ENCODE measurements at places on chromosomes 1 and 21. TPM values are rescaled to one million over a fixed set of nuclear protein-coding genes. Genes with fewer than 3 reads are reported as not detected.

GRCh38 chr1:113095790-113096455 lies 22.9 kb downstream of the LRIG2 start:
- H3K27me3 ChIP-seq, result no peaks in the 10 kb centered on the region
- no peak overlapping the region for H3K4me3 ChIP-seq
- peaks cover 62% of the 10 kb centered on the region for H3K36me3 ChIP-seq
- H3K27ac ChIP-seq, result no peak overlapping the region
- no peaks in the 10 kb centered on the region for H3K4me1 ChIP-seq
- no peak for DNase-seq

DNA sequence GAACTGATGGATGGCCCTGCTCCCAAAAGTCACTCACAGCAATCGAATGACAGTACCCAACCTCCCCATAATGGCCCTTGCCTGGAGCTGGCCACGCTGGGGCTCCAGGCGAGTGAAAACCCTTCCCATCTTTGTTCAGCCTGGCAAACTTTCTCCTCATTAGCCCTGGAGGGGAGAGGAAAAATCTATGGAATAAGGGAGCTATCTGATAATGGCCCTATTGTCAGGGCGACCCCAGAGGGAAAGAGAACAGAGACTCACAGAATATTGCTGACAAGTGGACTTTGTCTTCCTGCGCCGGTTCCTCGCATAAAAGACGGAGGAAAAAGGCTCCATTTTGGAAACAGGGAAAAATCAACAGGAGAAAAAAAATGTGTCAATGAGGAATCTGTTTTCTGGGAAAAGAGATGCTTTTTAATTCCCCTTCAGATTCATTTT lies 13.0 kb upstream of the ARHGEF16 start:
- no peak overlapping the region for H3K4me3 ChIP-seq
- H3K4me1 ChIP-seq, result no peaks in the 10 kb centered on the region
- H3K27me3 ChIP-seq, result peaks cover 5% of the 10 kb centered on the region

DNA sequence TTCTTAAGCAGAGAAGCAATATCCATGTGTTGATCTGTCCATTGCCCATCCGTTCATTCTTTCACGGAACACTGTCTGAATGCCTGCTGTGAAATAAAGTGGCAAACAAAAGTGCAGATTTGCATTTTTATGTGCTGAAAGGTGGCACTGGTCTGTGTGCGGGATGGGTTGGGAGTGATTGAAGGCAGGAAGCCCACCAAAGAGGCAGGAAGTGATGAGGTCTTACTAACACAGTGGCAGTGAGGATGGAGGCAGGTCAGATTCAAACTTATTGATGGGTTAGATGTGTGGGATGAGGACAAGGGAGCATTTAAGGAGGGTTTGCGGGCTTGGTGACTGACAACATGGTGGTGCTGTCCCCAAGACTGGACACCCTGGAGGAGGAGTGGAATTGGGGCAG lies 8.3 kb downstream of the PTPRF start:
- H3K4me3 ChIP-seq, result no peak overlapping the region
- H3K4me1 ChIP-seq, result peaks cover 14% of the 10 kb centered on the region
- no peaks in the 10 kb centered on the region for H3K27me3 ChIP-seq

- H3K4me3 ChIP-seq, result no peak overlapping the region
- no peaks in the 10 kb centered on the region for H3K4me1 ChIP-seq
- H3K27me3 ChIP-seq, result peaks cover 4% of the 10 kb centered on the region
- no peaks in the 10 kb centered on the region for H3K36me3 ChIP-seq
- DNase-seq, result no peak
- no peak overlapping the region for H3K27ac ChIP-seq
Measured at GRCh38 chr1:33893147-33893830, 29.4 kb downstream of the HMGB4 start.

GCLM gene
- 28.9 TPM for total RNA-seq

DNA sequence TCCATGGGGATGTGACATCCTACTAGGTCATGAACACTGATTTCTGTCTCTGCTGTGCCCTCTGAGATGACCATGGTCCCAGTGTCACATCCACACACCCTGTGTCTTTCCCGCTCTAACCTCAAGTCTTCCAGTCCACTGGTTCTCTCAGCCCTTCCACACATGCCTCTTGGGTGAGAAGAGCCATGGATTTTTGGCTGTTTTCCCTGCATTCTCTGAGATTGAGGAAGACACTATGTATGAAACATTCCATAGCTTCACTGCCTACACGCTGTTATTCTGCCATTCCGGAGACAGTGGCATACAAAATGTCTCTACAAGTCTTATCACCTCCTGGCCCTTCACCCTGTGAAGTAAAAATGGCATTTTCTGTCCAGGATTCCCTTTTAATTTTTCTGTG lies 247.3 kb downstream of the BACH1 start:
- no peak overlapping the region for H3K27ac ChIP-seq
- no peak for DNase-seq
- H3K4me3 ChIP-seq, result no peak overlapping the region
- no peaks in the 10 kb centered on the region for H3K27me3 ChIP-seq
- no peaks in the 10 kb centered on the region for H3K4me1 ChIP-seq
- no peaks in the 10 kb centered on the region for H3K36me3 ChIP-seq

DNA sequence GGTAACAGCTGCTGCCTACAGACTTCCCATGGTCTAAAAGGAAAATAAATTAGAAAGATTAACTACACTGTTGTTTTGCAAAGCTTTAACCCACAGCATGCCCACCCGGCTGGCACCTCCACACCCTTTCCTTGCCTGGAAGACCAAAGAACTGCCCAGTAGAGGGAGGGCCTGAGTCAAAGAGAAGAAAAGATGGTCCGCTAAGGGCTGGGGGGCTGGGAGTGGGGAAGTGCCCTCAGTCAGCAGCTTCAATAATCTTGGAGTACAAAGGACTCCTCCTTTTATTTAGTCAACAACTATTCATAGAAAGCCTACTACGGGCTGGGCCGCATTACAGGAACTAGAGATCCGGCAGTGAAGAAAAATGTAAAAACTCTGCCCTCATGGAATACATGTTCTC lies 40.6 kb downstream of the ERI3 start:
- H3K4me3 ChIP-seq, result no peak overlapping the region
- no peak for DNase-seq
- H3K4me1 ChIP-seq, result no peaks in the 10 kb centered on the region
- H3K36me3 ChIP-seq, result peaks cover 10% of the 10 kb centered on the region
- H3K27ac ChIP-seq, result no peak overlapping the region

DNA sequence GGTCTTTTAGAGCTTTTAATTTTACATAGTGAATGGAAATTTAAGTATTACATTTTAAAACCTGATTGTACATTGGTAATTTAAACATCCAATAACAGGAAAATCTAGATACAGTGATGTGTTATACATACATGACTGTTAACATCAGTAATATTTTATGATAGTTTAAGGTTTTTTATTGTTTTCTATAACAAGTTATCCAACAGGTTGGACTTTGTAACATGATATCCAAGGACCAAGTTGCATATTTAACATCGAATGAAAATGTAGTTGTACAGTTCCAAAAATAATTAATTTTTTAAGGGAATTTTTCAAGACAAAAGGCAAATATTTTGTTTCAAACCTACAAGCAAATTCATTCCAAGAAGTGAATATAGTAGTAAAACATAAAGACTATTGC lies 14.3 kb downstream of the GLRX2 start:
- no peaks in the 10 kb centered on the region for H3K4me1 ChIP-seq
- H3K36me3 ChIP-seq, result peaks cover 9% of the 10 kb centered on the region
- DNase-seq, result no peak
- H3K27me3 ChIP-seq, result no peaks in the 10 kb centered on the region
- H3K4me3 ChIP-seq, result no peak overlapping the region
- H3K27ac ChIP-seq, result no peak overlapping the region

DNA sequence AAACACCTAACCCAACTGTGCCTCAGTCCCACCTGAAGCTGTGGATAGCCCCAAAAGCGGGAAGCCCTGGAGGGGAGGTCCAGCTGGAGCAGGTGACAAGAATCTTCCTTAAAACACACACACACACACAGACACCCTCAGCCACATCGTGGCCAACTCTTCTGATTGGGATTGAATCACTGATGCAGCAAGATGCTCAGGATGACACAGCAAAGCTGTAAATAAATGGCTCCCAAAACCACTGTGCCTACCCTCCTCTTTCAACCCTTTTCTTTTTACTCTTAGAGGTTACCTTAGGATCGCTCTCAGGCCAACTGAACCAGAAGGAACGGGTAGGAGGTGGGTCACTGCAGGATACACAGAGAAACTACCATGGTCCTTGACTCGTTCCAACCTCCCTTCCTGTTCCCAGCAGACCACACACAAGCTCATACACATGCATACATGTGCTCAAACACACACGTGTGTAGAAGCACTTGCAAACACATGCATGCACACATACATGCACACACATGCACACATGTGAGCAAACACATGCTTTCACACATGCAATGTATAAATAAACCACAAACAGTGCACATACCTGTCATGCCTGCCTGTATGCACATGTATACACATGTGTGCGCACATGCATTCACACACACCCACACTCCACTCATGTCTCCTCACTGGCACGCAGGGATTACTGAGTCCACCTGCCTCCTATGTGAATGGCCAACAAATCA lies 14.4 kb downstream of the CAPN9 start:
- H3K4me3 ChIP-seq, result no peak overlapping the region
- H3K36me3 ChIP-seq, result no peaks in the 10 kb centered on the region
- no peaks in the 10 kb centered on the region for H3K4me1 ChIP-seq
- no peaks in the 10 kb centered on the region for H3K27me3 ChIP-seq
- no peak overlapping the region for H3K27ac ChIP-seq

DNA sequence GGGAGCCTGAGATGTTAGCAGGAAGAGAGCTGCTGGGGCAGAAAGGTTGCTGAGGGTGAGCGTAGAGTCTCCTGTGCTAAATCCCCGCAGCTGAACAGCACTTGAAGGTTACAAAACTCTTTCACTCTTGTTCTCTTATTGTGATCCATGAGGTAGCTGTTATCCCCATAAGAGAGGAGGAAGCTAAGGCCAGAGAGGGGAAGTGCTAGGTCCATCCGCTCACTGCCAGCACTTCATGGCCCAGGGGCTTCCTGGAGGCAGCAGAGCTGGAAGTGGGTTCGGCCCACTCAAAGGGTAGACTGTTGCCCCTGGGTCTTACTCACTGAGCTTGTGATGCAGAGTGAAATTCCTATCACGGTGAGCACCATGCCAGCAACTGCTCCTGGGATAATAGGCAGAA lies 5.6 kb downstream of the TMEM234 start:
- H3K4me3 ChIP-seq, result no peak overlapping the region
- H3K27ac ChIP-seq, result no peak overlapping the region
- H3K27me3 ChIP-seq, result no peaks in the 10 kb centered on the region
- H3K4me1 ChIP-seq, result peaks cover 9% of the 10 kb centered on the region
- H3K36me3 ChIP-seq, result peaks cover 2% of the 10 kb centered on the region
- DNase-seq, result no peak

CGN gene
- 19.7 TPM for total RNA-seq

DNA sequence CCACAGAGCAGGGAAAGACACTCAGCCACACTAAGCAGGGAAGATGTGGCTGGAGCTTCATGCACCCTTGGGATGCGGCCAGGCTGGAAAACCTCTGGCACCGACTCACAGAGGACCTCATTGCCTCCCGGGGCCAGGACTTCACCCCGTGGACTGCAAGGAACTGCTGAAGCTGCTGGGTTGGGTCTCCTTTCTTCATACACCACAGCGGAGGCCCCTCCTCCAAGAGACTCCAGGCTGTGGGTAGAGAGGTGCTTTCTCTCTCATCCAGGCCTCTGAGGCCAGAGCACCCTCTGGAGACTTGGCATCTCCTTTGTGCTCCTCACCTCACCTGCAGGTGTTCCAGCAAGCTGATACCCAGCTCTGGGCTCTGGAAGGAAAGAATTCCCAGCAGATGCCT lies 76.0 kb upstream of the EDN2 start:
- no peak for DNase-seq
- no peaks in the 10 kb centered on the region for H3K4me1 ChIP-seq
- no peak overlapping the region for H3K4me3 ChIP-seq
- no peaks in the 10 kb centered on the region for H3K36me3 ChIP-seq

DNA sequence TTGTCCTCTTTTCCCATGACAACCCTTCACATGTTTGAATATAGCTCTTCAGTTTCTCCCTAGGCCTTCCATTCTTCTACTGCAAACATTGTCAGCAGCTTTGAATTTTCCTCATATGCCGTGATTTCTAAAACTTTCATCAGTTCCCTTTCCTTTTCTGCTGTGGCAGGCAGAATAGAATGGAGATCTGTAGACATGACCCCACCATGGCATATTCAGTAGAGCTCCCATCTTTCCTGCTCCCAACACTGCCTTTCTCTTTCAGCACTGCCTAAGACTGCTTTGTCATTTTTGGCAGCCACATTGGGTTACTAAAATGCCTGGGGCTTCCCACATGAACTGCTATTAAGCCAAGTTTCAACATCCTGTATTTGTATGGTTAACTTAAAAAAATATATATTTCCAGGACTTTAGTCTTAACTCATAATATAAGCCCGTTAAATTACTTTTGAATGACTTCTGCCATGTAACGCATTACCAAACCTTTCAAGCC lies 60.9 kb downstream of the TBX19 start:
- H3K4me1 ChIP-seq, result peaks cover 19% of the 10 kb centered on the region
- no peaks in the 10 kb centered on the region for H3K27me3 ChIP-seq
- no peak for DNase-seq
- H3K36me3 ChIP-seq, result no peaks in the 10 kb centered on the region

DNA sequence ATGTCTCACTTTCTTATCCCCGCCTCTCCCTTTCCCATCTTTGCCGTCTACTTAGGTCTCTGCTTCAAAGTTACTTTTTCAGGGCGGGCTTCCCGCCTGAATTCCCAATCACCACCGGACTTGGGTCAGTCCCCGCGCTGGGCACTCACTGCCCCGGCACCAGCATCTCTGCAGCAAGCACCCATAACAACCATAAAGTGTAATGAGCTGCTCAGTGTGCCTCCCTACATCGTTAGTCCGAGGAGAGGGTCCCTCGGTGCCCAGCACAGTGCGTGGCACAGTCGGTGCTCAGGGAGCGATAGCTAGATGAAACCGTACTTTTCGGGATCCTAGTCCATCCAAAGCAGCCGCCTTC lies 633 bp upstream of the CTPS1 start:
- H3K4me1 ChIP-seq, result peaks cover 45% of the 10 kb centered on the region
- no peaks in the 10 kb centered on the region for H3K27me3 ChIP-seq
- peaks cover 12% of the 10 kb centered on the region for H3K36me3 ChIP-seq
- H3K27ac ChIP-seq, result peak overlapping the region; percentile 84
- no peak for DNase-seq

DNA sequence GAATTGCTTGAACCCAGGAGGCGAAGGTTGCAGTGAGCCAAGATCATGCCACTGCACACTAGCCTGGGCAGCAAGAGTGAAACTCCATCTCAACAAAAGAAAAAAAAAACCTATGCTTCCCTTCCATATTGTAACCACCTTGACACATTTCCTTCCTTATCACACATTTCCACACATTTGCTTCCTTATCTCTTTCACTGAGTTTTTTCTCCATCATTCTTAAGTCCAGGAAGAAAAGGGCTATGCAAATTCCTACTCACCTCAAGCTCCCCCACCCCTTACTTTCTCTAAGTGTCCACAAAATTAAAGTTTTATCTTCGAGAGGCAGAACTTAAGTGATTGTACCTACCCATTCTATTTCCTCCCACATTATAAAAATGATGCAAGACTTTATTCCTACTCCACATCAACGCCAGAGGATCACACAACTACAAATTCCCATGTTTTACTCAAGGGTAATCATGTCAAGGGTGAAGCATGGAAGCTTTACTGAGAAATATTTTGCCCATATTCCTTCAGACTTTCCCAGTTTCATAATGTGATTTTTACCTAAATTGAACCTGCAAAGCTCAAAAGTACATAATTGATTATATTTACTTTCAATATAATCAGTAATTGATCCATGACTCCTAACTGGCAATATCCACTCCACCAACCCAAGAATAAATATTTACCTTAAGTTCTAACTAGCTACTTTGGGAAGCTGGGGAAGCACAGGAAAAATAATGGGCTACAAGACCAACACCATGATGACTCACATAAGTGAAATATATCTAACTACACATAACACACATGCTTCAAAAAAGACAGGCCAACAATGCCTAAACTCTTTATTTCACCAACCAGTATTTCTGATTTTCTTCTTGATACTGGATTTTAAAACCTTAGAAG lies 9.3 kb downstream of the WDR77 start:
- H3K27me3 ChIP-seq, result no peaks in the 10 kb centered on the region
- H3K4me3 ChIP-seq, result no peak overlapping the region
- no peak overlapping the region for H3K27ac ChIP-seq
- no peak for DNase-seq
- peaks cover 50% of the 10 kb centered on the region for H3K36me3 ChIP-seq
